Left renal pelvis (tissue), 4 donors: ENCODE measurements at places on chromosomes 13 and 19.

- no peak for DNase-seq
Observed at GRCh38 chr13:104592127-104592526, 1525.9 kb upstream of the SLC10A2 start.

DNA sequence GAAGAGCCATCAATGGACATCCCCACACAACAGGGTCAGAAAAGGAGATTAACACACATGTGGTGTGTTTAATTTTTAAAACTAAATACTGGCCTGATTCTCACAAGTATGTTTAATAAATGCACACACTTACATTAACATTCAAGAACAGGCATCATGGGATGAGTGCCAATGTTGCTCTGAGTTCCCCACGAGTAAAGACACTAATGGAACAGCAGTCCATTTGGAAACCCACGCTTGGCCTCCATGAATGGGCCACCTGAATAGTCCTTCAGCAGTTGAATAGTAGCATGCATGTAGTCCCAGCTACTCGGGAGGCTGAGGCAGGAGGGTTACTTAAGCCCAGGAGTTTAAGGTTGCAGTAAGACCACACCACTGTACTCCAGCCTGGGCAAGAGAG is 195.2 kb upstream of the IPO5 start:
- DNase-seq = no peak

GRCh38 chr19:8206147-8207087 is 2.8 kb upstream of the CERS4 start:
- DNase-seq = no peak

DNA sequence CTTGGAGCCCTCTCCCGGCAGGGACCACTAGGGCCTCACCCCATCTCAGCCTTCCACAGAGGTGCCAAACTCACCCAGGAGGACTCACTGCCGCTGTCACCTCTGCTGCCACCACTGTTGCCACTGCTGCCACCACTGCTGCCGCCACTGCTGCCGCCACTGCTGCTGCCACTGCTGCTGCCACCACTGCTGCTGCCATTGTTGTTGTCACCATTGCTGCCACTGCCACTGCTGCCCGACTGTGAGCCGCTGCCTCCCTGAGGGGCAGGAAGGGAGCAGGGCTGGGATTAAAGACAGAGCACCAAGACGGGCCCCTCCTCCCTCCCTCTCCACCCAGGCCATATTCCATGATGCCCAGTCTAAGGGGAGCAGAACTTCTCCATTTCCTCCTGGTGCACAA is 2.1 kb downstream of the DMKN start:
- DNase-seq = no peak

DNA sequence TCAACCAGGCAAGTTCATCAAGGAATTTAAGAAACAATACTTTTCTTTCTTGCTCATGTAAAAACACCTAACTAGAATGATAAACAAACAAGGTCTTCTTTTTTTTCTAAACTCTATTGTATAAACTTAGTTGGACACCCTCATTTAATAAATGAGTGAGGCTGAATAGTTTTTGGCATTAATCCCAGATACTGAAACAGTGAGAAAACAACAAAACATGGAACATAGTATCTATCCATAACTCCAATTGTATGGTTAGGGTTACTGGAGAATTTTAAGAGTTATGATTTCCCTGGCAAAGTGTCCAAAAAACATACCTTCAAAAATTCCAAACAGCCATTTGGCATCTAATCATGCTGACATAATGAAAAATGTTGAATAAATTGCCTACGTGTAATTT is 5.8 kb upstream of the POMP start:
- no peak for DNase-seq

DNA sequence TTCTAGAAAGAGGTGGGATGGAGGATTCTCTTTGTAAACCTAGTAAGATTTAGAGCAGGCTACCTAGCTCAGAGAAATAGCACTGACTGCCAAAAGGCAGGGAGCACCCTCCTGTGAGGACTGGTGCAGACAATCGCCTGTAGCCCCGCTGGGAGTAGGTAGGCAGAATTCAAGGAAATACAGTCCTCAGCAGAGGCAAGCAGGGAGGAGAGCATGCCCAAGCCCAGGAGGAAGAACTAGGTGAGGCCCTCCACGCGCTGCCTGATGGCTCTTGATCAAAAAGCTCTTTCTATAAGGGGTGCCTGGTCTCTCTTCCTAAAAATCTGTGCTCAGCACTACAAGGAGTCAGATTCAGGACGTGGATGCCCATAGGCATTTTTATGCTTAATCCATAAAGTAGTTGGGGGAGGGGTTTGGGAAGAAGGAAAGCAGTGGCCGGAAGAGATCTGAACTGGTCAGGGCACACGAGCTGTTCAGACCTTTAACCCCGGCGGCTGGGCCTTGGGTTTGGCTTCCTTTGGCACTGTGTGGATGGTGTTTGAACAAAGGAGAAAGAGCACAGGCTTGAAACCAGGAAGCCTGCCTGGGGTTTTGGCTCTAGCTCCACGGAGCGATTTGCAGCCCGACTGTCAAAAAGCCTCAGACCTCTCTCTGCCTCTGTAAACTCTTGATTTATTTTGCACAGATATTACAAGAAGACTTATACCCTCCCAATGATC is 320.6 kb downstream of the FOXO1 start:
- no peak for DNase-seq

GRCh38 chr13:36096461-36097416 is 34.4 kb downstream of the DCLK1 start:
- no peak for DNase-seq

- DNase-seq = no peak
Observed at GRCh38 chr13:32036126-32036695, 4.6 kb downstream of the FRY start.

DNA sequence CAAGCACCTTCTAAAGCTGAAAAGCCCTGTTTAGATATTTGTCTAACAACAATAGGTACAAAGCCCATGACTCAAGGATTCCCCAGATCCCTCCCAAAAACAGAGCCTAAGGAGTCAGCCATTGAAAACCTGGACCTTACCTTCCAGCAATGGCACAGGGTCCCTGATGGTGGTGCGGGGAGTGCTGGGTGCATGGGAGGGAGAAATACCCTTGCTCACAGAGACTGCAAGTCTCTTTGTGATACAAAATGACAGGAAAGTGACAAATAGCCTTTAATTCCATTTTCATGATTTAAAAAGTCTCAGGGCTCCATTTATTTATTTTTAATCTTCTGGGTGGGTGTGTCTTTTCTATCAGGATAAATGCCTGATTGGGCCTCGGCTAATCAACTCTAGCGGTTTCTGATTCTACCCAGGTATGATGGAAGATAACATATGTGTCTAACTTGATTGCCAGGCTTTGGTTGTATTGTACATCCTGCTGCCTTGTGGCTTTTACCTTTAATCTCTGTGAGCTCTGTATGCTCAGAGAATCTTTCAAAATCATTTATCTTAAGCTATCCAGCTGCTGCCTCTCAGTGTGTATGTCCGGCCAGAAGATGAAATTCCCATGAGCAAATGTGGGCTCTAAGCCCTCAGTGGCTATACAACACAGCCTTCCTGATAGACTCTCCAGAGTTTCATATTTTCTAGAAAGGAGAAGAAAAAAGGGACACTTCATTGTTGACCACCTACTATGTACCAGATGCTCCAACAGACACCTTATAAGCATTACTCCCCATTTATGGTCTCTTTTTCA is 54.6 kb upstream of the FAM124A start:
- no peak for DNase-seq

- no peak for DNase-seq
Observed at GRCh38 chr13:107233541-107233940, 665.6 kb upstream of the ARGLU1 start.

- DNase-seq = no peak
Observed at GRCh38 chr13:98813993-98814392, 61.5 kb upstream of the SLC15A1 start.

DNA sequence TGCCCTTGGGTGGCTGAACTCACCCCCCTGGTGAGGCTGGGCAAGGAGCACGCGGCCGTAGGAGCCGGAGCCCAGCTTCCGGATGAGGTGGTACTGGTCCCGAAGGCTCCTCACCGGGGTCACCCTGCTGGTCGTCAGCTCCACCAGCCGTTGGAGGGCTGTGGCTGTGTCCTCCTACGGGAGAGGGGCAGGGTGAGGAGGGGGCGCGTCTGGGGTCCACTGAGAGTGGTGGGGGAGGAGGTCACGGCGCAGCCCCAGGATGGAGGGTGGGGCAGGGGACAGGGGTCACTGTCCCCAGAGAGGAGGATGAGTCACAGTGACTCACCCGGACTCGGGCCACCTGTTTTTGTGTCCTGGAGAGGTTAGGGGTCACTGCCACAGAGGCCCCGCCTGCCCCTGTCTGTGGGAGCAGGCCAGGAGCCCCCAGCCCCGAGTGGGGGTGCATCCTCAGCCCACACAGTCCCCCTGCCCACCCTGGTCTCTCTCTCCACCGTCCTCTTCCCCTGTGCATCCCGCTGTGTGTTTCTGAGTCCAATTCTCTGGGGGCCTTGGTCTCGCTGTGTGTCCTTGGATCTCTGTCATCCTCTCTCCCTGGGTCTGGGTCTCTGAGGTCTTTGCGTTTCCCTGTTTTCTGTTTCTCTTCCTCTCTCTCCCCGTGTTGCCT is 435 bp downstream of the SBK3 start:
- no peak for DNase-seq

DNA sequence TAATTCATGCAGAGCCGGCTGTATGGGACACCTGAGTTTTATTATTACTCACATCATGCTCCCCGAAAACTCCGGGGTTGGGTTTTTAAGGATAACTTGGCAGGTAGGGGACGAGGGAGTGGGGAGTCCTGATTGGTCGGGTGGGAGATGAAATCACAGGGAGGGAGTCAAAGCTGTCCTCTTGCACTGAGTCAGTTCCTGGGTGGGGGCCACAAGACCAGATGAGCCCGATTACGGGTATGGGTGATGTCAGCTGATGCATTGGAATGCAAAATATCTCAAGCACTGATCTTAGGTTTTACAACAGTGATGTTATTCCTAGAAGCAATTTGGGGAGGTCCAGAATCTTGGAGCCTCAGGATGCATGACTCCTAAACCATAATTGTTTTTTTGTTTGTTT is 18.6 kb upstream of the COG3 start:
- DNase-seq = no peak

GRCh38 chr13:99087954-99088491 is 110.2 kb upstream of the DOCK9 start:
- DNase-seq = no peak

DNA sequence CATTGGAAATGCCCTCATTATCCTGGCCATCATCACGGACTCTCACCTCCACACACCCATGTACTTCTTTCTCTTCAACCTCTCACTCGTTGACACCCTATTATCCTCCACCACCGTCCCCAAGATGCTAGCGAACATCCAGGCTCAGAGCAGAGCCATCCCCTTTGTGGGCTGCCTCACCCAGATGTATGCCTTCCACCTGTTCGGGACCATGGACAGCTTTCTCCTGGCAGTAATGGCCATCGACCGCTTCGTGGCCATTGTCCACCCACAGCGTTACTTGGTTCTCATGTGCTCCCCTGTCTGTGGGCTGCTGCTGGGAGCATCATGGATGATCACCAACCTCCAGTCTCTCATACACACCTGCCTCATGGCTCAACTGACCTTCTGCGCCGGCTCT is 5.2 kb downstream of the OR1I1 start:
- no peak for DNase-seq

DNA sequence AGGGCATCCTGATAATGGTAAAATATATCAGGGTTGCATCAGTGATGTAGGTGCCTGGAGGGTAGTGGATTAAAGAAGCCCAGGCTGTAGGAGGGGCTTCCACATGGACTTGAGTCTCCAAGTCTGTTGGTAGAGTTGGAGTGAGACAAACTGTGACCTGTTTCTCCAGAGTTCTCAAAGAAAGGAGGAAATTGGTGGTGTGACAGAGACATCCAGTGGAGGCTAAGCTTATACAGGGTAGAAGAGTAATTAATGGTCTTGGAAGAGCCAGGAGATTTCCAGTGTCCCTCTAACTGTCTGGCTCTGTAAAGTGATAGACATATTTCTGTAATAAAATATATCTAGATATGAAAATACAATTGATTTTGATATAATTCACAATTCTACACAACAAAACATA is 61.1 kb downstream of the GPC5 start:
- no peak for DNase-seq

DNA sequence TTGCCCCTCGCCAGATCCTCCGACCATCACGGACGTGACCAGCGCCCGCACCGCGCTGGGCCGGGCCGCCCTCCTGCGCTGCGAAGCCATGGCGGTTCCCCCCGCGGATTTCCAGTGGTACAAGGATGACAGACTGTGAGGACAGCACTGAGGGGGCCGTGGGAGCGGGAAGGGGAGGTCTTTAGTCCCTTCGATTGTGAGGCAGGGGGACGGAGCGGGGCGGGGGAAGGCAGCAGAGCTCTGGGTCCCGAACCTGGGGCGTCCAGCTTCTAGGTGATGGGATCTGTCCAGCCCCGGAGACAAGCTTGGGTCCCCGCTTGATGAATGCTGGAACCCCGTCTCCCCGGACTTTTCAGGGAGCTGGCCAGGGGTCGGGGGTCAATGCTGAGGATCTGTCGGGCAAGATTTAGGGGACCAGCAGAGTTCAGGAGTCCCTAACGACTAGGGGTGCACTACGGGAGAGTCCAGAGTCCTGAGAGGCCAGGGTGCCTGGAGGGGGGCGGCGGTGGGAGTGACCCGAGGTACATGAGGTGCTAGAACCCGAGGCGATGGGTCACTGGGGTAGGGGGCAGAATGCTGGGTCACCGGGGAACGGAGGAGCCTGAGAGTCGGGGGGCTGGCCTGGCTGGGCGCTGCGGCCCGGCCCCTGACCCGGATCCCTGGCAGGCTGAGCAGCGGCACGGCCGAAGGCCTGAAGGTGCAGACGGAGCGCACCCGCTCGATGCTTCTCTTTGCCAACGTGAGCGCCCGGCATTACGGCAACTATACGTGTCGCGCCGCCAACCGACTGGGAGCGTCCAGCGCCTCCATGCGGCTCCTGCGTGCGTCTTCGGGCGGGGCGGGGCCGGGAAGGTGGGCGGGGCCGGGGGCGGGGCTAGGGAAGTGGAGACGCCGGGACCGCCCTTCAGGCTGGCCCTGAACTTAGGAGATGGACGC is 14.6 kb downstream of the VSIG10L start:
- no peak for DNase-seq

GRCh38 chr13:97344265-97345175 is 89.4 kb upstream of the RAP2A start:
- no peak for DNase-seq

GRCh38 chr13:41563984-41564365 is 106.6 kb downstream of the RGCC start:
- no peak for DNase-seq
